ENCODE measurements at places on chromosomes 4 and X. TPM values are rescaled to one million over a fixed set of nuclear protein-coding genes. Genes with fewer than 3 reads are reported as not detected.

DNA sequence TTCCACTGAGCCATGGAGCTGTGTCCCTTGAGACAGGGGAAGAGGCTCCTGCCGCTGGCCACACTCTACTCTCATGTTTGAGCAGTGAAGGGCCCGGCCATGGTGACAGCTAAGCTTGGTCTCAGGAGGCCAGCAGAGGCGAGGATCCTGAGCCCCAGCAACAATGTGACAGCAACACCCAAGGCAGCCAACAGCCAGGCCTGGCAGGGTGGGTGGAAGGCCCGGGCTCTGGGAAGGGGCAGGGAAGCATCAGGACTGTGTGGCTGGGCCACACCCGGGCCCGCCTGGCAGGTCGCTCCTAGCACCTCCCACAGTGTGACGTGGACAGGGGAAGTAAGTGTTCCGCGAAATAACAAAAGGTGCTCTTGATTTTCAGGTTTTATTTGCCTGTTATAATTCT, 24.8 kb downstream of the L1CAM start:
- no peak for DNase-seq

GRCh38 chrX:103629318-103630170, 769 bp downstream of the TCEAL1 start:
- DNase-seq: peak; percentile 60

DNA sequence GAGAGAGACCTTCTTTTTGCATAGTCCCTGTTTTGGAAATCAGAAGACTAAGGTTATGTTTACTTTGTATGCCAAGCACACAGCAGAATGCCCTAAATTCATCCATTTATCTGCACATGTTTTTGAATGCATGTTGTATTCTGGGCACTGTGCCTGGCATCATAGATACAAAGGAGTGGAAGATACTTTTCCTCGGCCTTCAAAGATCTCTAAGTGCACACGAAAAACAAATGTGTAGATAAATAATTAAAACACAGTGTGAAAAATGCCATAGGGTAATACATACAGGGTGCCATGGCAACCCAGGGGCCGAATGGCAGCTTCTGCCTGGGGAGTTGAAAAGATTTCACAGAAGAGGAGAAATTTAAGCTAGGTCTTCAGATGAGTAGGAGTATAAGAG, 390.6 kb upstream of the ATOH1 start:
- no peak for DNase-seq

- no peak for DNase-seq
Measured at GRCh38 chr4:53967986-53968385, 96.4 kb downstream of the CHIC2 start.

Gene GCNA
- 2.4 TPM for total RNA-seq

DNA sequence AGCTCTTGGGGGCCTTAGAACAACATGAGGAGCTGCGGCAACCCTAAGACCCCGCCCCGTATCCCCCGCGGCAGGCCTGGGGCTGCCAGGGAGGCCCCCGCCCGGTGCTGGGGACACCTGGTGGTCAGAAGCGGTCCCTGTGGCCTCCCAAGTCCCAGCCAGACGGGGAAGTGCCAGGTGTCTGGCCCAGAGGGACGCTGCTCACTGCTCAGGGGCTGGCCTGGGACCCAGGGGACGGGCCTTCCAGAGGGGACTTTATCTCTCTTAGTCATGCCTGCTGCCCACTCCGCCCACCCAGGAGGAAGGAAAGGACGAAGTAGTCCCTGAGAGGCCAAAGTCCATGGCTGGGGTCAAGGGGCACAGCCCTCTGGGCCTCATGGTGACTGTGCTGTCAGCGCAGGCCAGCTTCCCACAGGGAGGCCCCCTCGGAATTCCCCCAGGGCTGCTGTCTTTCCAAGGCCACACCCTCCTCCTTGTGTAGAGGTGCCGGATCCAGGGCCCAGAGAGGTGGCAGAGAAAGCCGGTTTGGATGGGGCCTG, 31.0 kb upstream of the HTRA3 start:
- no peak for DNase-seq

GRCh38 chr4:86530183-86530582, 63.9 kb upstream of the PTPN13 start:
- no peak for DNase-seq

DNA sequence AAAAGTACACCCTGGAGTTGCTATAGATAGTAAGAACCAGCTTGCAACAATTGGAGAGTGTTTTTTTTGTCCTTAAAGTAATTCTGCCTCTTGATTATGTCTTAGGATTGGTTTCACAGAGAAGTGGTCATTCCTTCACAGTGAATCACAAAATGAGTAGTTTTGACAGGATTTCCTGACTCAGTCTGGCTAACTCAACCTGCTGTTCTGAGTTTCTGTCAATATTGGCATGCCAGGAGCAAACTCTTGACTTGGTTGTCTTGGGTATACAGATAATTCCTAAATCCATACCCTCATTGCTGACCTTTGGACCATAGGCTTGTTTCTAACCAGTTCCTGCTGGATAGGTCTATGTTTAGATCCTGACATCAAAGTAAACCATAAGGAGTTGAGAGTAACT, 9.4 kb downstream of the FHIP1A start:
- DNase-seq: peak; percentile 65

Gene DUX4
- not detected for total RNA-seq

Gene TXK
- total RNA-seq: 2.3 TPM

Gene PDZD4
- 0.68 TPM for total RNA-seq

Gene LGI2
- not detected for total RNA-seq

Measured in RPMI7951 (cell line).